Fibroblast of skin of abdomen (primary cell): ENCODE measurements at places on chromosomes 7 and 10.

- DNase-seq, result no peak
Measured at GRCh38 chr7:128417071-128417470, 7.3 kb upstream of the IMPDH1 start.

- DNase-seq, result peak; percentile 21
Measured at GRCh38 chr7:88835147-88835728, 39.7 kb upstream of the TEX47 start.

- DNase-seq, result peak; percentile 80
Measured at GRCh38 chr7:93117852-93118530, at the start of gene SAMD9. TSS of gene SAMD9 (minus strand) at chr7:93117979. CDS start at chr7:93106097, 11,882 bp downstream.

- no peak for DNase-seq
Measured at GRCh38 chr7:132359743-132360142, 216.5 kb downstream of the PLXNA4 start.

DNA sequence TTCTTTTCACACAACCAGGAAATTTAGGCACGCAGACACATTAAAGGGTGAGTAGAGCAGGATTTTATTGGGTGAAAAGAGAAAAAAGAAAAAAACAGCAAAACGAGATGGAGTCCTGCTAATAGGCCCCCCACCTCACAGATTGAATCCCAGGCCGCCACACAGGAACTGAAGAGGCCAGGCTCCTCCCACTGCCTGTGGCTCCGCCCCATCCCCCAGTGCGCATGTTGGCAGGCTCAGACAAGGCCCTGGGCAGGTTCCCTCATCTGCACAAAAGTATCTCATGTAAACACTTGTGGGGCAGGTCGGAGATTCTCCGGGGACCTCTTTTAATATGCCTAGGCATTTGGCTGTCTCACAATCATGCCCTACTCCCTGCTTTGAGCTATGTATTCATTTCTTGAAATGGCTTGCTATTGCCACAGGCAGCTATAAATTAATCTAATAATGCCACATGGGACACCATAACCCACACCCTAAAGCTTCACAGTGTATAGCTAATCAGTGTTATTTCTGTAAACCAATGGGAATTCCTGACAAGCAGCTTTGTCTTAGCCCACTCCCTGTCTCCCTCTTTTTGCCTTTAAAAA, 76.2 kb upstream of the KIF5B start:
- DNase-seq, result no peak

DNA sequence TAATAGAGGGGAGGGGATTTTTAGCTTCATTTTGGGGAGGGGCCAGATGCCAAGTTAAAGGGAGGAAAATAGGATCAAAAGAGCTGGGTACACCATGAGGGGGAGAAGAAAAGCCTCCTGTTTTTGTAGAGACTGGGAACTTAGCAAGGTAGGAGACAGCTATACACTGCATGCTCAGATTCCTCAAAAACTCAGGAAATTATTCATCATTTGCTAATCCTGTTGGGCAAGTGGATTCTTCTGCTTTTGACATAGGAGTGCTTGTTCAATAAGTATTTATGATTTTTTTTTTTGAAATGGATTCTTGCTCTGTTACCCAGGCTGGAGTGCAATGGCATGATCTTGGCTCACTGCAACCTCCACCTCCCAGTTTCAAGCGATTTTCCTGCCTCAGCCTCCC, 73.4 kb downstream of the LYZL2 start:
- no peak for DNase-seq

DNA sequence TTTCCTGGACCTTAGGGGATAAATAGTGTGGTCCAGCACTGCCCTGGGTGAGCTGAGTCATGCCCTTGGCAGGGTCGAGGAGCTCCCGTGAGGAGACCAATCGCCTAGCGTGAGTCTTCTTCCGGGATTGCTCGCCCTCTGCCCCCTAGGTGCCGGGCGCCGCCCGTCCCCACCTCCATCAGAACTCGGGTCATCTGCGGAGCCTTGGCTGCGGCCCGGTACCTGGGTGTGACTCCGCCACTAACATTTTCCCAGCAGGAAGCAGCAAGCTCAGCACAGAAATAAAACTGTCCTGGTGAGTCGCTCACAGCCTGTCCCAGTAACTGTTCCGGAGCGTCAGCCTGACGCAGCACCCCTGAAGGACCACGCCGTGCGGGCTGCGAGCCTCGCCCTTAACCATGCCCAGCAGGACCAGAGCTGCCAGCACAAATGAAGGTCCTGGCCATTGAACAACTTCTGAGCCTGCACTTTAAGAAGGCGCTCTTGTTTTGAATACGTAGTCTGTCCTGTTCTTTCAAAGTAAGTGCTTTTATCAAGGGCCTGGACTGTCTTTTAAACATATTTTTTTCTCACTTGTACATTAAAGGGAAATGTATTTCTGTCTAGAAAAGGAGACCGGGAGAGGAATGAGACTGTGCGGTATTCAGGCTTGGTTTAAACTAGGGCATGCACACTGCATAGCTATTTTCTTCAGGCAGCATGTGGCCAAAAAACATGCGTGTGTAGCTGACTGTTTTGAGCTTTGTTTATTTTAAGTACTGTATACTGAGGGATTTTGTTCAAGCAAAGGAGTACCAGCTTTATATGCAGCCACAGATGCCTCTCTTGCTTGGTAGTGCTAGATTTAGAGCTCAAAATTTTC, 136.7 kb downstream of the HECW1 start:
- peak; percentile 22 for DNase-seq

GRCh38 chr7:133570321-133570720, 317.4 kb downstream of the EXOC4 start:
- DNase-seq, result no peak

- DNase-seq, result peak; percentile 28
Measured at GRCh38 chr10:95660283-95660682, 3.8 kb upstream of the ALDH18A1 start.

GRCh38 chr10:103584216-103585010, 90.9 kb downstream of the NEURL1 start:
- DNase-seq, result peak; percentile 55

GRCh38 chr10:57973451-57973850, 294.2 kb downstream of the IPMK start:
- DNase-seq, result peak; percentile 30

- DNase-seq, result peak; percentile 47
Measured at GRCh38 chr10:23702977-23703414, 264.1 kb downstream of the OTUD1 start.

DNA sequence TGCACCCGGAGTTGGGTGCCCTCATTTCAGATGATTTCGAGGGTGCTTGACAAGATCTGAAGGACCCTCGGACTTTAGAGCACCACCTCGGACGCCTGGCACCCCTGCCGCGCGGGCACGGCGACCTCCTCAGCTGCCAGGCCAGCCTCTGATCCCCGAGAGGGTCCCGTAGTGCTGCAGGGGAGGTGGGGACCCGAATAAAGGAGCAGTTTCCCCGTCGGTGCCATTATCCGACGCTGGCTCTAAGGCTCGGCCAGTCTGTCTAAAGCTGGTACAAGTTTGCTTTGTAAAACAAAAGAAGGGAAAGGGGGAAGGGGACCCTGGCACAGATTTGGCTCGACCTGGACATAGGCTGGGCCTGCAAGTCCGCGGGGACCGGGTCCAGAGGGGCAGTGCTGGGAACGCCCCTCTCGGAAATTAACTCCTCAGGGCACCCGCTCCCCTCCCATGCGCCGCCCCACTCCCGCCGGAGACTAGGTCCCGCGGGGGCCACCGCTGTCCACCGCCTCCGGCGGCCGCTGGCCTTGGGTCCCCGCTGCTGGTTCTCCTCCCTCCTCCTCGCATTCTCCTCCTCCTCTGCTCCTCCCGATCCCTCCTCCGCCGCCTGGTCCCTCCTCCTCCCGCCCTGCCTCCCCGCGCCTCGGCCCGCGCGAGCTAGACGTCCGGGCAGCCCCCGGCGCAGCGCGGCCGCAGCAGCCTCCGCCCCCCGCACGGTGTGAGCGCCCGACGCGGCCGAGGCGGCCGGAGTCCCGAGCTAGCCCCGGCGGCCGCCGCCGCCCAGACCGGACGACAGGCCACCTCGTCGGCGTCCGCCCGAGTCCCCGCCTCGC, at the start of gene EGFR:
EGFR (plus strand) TSS at position 657 of the 830 bp plus-strand sequence. CDS start 261 bp downstream, outside the sequence.
- peak; percentile 78 for DNase-seq

GRCh38 chr7:5689118-5689517, 92.3 kb downstream of the RNF216 start:
- peak; percentile 47 for DNase-seq

GRCh38 chr7:26153823-26154783, 2.1 kb downstream of the NFE2L3 start:
- peak; percentile 17 for DNase-seq

- DNase-seq, result no peak
Measured at GRCh38 chr7:128450409-128450808, 5.3 kb upstream of the HILPDA start.

- DNase-seq, result no peak
Measured at GRCh38 chr7:140654661-140655060, 14.0 kb upstream of the DENND2A start.

GRCh38 chr10:80701706-80702105, 164.0 kb downstream of the SH2D4B start:
- DNase-seq, result no peak

DNA sequence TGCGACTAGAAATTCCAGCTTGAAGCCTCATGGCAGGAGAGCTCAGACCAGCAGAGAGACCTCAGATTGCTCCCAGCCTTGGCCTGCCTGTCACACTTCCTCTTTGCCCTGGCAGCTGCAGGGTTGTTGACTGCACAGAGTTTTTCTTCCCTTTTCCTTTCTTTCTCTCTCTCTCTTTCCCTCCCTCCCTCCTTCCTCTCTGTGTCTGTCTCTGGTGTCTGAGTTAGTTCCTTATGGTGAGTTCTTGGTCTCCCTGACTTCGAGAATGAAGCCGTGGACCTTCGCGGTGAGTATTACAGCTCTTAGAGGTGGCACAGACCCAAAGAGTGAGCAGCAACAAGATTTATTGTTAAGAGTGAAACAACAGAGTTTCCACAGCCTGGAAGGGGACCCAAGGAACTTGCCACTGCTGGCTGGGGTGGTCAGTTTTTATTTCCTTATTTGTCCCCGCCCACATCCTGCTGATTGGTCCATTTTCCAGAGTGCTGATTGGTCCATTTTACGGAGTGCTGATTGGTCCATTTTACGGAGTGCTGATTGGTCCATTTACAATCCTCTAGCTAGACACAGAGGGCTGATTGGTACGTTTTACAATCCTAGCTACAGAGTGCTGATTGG, 266.3 kb downstream of the RPS24 start:
- no peak for DNase-seq

DNA sequence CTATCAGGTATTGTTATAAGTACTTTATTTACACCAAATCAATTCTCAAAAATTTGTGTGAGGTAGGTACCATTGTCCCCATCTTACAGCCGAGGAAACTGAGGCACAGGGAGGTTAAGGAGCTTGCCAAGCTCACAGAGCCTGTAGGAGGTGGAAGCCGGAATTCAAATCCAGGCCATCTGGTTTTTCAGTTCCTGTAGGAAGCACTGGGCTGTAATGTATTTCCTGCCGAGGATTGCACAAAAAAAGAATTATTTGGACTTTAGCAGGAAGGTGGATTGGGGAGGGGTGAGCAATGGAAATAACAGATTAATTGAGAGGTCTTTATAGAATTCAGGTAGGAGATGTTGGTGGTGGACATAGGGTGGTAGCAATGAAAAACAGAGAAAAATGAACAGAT, 315.3 kb upstream of the AUTS2 start:
- no peak for DNase-seq

DNA sequence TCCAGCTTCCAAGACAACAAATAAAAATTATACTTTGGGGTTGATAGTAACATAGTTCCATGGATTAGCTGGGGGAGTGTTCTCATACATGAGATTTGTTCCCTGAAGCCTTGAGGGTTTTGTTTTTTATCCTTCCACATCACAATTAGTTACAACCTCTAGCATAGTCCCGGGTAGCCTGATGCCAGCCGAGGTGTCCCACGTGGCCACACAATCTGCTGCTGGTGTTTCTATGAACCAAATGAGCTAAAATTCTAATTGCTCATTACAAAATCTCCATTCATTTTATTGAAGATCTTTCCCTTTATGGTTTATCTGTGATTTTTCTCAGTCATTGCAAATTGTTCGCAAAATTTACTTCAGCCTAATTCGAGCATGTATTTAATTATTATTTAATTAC, 84.7 kb downstream of the CACNA2D1 start:
- no peak for DNase-seq
